ENCODE measurements at places on chromosomes 7 and 10.

- no peak for DNase-seq
Measured at GRCh38 chr10:34596351-34596750, 218.7 kb downstream of the PARD3 start.

- DNase-seq: peak; percentile 53
Measured at GRCh38 chr10:52810761-52811160, 38.2 kb upstream of the MBL2 start.

GRCh38 chr7:84002348-84002747, 192.2 kb downstream of the SEMA3A start:
- DNase-seq: no peak

GRCh38 chr7:115851291-115851690, 179.3 kb downstream of the TFEC start:
- DNase-seq: peak; percentile 57

GRCh38 chr10:120650705-120651399, 193.8 kb downstream of the PLPP4 start:
- no peak for DNase-seq

- DNase-seq: no peak
Measured at GRCh38 chr10:89637113-89637512, 7.9 kb downstream of the PANK1 start.

GRCh38 chr7:105940109-105940508, 23.0 kb upstream of the CDHR3 start:
- no peak for DNase-seq

DNA sequence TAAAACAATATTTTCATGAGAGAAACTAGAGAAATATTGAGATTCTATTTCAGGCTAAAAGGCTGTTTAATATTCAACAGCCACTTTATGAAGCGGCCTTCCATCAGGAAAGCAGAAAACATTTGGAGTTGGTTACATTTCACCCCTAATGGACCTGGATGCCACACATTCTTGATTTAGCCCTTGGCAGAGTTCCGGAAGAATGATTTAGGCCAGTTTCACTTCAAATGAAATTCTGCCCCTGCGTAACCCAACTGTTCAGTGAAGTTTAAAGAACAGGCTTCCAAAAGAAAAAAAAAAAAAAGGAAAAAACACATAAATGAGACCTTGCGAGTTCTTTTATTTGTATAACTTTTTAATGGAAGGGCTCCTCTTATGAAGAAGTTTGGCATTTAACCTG, 239.2 kb upstream of the AKR1E2 start:
- DNase-seq: no peak

GRCh38 chr7:7231000-7231399, 48.7 kb downstream of the C1GALT1 start:
- no peak for DNase-seq

DNA sequence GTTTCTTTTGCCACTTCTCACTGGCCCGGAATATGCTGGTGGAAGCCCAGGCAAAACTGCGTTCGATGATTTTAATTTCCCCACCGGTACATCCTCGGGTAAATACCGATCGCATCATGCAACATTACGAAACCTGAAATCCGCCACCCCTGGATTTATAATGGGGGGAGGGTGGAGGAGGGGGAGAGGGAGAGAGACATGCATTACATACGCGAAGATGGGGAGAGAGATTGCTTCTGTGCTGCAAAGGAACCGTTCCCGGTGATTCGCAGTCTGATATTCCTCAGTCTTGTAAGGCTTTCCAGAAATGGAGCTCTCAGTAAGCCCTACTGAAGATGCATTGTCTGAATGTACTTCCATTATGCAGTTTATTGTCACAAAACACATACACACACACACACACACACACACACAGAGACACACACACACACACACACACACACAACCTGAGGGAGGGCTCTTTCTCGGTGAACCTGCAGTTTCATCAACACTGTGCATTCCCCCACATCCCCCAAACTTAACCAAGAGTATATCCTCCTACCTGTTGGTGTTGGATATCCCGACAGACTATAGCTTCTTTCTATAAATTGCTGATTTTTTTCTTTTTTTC, 741 bp downstream of the GPR85 start:
- no peak for DNase-seq

- no peak for DNase-seq
Measured at GRCh38 chr7:158312789-158313188, 274.8 kb downstream of the PTPRN2 start.

DNA sequence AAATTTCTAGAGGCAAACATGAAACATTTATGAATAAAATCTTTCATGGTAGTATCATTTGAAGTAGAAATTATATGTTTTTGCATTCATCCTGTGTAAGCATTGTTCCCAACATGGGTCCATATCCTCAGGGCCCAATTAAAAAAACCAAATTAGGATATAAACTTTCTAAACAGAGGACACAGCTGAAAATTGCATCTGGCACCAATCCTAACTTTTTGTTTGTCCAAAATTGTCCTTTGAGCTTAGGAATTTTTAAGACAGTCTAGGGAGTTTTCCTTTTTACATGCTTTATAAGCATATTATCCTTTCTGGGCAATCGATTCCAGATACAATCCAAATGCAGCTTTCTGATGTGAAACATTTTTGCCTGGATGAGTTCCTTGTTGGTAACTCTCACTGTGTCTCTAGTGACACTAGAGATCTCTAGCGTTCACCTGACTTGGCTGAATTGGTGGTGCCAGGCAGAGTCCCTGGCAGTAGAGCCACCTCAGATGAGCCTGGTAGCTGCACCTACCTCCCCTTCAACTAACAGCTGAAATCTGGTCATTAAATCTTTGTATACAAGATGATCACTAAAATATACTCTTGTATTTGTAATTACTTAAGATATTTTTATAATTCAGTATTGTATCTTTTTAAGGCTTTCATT, 137.6 kb upstream of the SAMD8 start:
- no peak for DNase-seq

DNA sequence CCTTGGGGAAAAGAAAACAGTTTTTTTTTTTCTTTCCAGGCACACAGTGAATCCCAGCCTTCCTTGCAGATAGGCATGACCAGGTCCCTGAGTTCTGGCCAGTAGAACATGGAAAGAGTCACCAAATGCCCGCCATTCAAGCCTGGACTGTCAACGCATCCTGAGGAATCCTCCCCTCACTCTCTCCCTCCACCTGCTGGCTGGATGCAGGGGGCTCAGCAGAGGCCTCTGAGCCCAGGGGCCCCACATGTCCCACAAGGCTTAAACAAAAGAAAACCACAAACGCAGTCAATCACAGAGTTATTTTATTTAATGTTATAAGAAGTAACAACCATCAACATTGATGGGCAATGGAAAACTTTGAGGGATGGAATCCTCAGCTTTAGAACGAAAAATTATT, 93.1 kb downstream of the JCAD start:
- no peak for DNase-seq
